Cardiac fibroblast (primary cell): ENCODE measurements at places on chromosomes 2 and 18.
A peak's percentile ranks its signal among the peaks of the same experiment; 100 is the strongest.

DNA sequence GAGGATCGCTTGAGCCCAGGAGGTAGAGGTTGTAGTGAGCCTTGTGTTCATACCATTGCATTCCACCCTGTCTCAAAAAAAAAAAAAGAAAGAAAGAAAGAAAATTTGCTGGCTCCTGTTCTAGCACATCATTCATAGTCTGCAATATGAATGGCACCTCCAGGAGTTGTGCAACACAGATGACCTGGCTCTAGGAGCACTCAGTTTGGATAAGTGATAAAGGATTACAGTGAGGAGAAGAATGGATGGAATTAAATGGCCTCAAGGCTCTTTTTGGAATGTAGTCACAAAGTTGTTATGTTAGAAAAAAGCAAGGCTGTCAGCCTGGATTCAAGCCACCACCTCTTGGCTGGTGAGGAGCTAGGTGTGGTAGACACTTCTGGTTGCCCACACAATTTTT lies 21.5 kb upstream of the SPRED2 start:
- DNase-seq: no peak

- peak; percentile 56 for DNase-seq
Measured at GRCh38 chr2:158024288-158024898, 77.3 kb upstream of the UPP2 start.

DNA sequence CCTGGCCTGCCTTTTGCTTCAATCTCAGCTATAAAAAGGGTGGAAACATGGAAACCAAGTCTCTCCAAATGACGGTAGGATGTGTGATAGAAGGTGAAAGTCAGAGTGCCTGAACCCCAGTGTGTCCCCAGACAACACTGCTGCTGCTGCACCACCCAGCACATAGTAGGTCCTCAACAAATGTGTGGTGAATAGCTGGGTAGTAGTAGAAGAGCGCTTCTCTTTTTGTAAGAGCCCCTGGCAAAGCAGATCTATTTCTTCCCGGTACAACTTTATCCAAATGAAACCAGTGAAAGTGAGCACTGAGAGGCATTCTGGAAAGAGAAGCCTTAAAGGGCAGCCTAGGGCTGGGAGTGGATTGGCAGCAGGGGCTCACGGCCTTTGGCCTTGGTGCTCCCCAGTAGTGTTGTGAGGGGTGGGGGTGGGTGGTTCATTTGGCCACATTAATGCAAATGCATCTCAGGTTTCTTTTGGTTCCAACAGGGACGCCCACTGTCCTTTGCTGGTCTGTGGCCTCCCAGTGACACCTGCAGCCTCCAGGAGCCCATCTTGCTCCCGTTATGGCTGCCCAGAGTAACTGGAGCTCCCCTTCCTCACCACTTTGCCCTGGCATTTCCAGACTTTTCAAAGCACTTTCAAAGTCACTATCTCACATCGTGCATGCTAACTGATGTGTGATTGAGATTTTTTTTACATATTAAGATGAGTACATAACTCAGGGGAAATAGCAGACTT lies 304.3 kb upstream of the EPAS1 start:
- DNase-seq: no peak

GRCh38 chr2:46549166-46549844 lies 69.9 kb downstream of the TMEM247 start:
- DNase-seq: no peak

- DNase-seq: peak; percentile 83
Measured at GRCh38 chr18:2958819-2959298, 54.1 kb downstream of the LPIN2 start.

GRCh38 chr18:70368903-70369302 lies 80.1 kb downstream of the SOCS6 start:
- peak; percentile 38 for DNase-seq

DNA sequence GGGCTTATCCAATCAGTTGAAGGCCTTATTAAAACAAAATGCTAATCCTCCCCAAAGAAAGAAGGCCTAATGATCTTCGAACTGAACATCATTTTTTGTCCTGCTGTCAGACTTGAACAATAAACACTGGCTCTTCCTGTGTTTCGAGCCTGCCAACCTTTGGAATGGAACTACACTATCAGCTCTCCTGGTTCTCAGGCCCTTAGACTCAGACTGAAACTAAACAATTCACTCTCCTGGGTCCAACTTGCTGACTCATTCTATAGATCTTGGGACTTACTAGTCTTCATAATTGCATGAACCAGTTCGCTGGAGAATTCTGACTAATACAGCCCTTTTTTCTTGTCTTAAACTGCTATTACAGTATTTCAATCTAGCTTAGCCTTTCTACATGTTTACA lies 235.2 kb downstream of the LNPK start:
- DNase-seq: no peak

DNA sequence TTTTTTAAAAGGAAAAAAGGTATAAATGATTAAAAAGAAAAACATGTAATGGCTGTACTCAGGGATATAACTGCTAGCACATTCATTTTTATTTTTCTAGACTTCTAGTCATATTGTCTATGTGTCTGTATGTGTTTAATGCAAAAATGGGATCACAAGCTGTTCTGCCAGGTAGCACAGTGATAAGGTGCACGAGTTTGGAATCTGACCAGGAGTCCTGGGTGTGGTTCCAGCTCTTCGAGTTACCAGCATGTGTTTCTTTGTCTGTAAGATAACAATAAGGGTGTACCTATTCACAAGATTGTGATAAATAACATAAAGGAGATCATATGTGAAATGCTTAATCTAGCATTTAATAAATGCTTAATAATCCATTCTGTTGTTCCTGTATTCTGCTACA lies 145.3 kb downstream of the PKP4 start:
- no peak for DNase-seq

- DNase-seq: peak; percentile 66
Measured at GRCh38 chr2:235458839-235459273, 35.0 kb upstream of the AGAP1 start.

DNA sequence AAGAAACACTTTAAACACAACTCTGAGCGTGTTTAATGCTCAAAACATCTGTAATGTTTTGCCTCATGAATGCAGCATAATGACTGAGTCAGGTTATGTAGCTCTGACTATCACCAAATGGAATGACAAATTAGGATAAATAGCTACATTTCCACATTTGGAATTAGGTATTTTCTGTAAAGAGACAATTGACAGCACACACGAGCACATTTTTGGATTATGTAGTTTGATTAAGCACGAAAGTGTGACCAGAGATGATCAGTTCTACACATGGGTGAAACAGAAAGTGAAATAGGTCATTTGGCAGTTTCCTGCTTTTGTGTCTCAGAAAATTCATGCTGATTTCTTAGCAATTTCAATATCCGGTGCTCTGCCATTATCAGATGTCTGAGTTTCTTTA lies 29.0 kb downstream of the LPIN1 start:
- no peak for DNase-seq

GRCh38 chr18:13587477-13587876 lies 138.9 kb downstream of the FAM210A start:
- no peak for DNase-seq

DNA sequence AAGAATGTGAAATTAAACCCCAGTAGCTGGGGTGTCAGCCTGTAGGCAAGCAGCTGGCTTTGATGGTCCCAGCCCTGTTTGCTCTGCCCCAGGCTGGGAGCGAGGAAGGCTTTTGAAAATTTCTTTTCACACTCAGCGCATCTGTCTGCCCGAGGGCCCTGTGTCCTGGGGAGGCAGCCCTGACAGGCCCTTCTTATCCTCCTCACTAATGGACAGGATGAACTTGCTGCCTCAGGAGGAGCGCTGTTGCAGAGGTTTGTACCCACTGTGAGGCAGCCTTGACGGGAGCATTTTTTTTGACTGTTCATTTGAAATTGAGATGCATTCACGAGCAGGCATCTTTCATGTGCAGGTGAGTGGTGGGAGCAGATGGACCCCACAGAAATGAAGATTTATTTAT lies 62.4 kb downstream of the SERPINB8 start:
- DNase-seq: no peak

GRCh38 chr2:10837298-10838266 lies 25.0 kb upstream of the PDIA6 start:
- DNase-seq: no peak

DNA sequence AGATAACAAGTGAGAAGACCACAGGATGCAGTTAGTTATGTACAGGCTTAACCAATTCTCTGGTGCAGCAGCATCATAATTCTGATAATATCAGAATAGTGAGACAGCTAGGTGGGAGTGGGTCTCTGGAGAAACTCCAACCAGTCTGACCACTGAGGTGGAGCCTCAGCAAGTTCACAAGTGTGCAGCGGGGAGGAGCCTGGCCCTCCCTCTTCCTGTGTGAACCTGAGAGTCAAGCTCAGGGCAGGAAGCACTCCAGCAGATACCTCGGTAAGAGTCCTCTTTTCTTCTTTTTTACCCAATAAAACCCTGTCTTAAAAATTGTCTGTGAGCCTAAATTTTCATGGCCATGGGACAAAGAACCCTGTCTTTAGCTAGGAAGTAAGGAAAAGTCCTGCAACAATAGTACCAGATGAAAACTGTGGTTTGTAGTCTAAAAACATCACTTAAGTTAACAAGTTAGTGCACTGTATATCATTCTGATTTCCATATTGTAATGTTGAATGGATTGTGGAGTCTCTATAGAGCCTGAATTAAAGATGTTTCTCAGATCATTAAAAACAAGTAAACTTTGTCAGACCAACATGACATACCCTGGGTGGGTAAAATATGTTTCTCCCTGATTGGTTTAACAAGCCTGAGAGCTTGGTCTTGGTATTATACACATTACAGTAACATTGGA lies 370.8 kb downstream of the TMEM182 start:
- no peak for DNase-seq

GRCh38 chr2:239715202-239715601 lies 309.9 kb downstream of the NDUFA10 start:
- DNase-seq: no peak

- no peak for DNase-seq
Measured at GRCh38 chr2:226971770-226972169, 135.9 kb downstream of the RHBDD1 start.

GRCh38 chr2:49490710-49491109 lies 336.4 kb upstream of the FSHR start:
- peak; percentile 11 for DNase-seq

GRCh38 chr2:62698653-62699052 lies 6.9 kb upstream of the EHBP1 start:
- peak; percentile 11 for DNase-seq

- DNase-seq: no peak
Measured at GRCh38 chr2:40317761-40318160, 134.1 kb downstream of the SLC8A1 start.

GRCh38 chr2:216664593-216665034 lies 30.7 kb downstream of the IGFBP5 start:
- DNase-seq: peak; percentile 48

DNA sequence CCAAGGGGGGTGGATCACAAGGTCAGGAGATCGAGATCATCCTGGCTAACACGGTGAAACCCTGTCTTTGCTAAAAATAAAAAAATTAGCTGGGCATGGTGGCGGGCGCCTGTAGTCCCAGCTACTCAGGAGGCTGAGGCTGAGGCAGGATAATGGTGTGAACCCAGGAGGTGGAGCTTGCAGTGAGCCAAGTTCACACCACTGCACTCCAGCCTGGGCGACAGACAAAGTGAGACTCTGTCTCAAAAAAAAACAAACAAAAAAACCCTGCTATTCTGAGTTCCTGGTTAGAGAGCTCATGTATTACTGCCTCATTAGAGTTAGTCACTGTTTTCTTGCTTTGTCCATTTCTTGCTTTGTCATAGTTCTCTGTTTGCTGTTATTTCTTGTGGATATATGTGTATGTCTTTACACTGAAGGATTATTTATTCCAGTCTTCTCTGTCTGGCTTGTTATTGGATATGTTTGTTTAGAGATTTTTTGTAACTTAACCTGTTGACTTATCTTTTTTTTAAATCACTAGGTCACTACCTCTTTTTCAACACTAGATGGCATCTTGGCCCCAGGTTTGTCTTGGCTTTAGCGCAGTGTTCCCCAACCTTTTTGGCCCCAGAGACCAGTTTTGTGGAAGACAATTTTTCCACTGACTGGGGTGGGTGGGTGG lies 17.0 kb downstream of the TTLL4 start:
- peak; percentile 67 for DNase-seq

DNA sequence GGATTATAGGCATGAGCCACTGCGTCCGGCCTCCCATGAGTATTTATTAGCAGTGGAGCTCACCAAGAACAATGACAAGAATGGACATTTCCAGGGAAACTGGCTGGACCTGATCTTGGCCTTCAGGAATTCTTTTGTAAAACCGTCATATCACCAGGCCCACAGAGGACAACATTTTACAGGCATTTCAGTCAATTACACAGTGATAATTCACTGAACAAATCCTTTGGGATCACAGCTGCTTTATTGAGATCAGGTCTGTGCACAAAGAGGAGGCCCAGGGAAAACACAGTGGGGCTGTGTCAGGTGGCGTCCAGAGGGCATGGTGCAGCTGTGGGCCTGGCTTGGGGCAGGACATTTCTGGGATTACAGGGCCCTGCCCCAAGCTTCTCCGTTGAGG lies 30.1 kb upstream of the GTF2A1L start:
- DNase-seq: no peak

DNA sequence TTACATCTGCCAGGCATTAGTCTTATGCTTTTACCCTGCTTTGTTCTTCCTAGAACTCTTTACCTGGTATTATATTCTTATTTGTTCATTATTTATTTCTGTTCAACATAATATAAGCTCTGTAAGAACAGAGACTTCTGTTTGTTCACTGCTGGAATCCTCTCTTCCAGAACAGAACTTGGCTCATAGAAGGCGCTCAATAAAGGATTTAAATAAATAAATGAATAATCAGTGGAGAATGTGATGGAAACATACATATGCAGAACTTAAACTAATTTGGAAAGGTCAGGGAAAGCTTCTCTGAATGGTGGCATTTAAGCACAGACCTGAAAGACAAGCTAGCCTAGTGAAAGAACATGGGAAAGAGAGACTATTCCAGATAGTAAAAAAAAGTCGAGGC lies 24.3 kb downstream of the NCKAP1 start:
- no peak for DNase-seq

GRCh38 chr2:217631115-217631514 lies 371.7 kb downstream of the TNS1 start:
- no peak for DNase-seq

GRCh38 chr2:198517976-198518375 lies 713.6 kb downstream of the PLCL1 start:
- DNase-seq: no peak

GRCh38 chr2:88585969-88586368 lies 41.3 kb downstream of the EIF2AK3 start:
- DNase-seq: no peak

DNA sequence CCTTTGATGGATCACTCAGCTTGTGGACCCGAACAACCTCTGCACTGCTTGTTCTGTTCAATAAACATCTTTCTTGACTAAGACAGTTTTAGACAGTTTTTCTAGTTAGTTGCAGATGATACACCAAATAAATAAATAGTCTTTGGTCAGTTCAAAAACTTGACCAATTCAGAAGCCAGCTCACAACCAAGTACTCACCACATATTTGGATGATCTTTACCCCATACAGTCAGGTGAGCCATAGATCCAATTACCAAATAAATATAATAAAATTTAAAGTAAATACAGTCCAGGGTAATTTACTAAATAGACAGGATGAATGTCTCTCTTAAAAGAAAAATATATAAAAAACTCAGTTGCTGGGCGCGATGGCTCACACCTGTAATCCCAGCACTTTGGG lies 18.2 kb downstream of the SCN3A start:
- DNase-seq: no peak
